ENCODE measurements at places on chromosomes 11 and 22.

DNA sequence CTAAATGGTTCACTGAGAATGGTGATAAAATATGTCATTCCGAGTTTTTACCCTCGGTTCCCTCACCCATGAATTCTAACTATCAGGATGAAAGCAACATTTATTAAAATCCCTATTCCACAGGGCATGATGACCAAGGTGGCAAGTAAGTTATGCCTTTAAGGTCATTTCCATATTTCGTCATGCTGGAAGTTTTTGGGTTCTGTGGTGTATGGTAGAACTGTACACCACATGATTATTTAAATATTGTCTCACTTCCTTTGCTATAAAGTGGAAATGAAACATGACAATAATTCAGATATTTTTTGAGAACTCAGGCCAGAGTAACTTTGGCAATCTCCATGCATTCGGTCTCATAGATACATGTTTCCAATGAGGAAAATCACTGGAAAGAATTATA is 68.5 kb upstream of the CARD18 start:
- no peak for DNase-seq

- no peak for DNase-seq
Observed at GRCh38 chr11:58497951-58498350, 10.0 kb downstream of the OR5B21 start.

- DNase-seq: peak; percentile 81
Observed at GRCh38 chr22:49767355-49768062, 60.2 kb downstream of the BRD1 start.

DNA sequence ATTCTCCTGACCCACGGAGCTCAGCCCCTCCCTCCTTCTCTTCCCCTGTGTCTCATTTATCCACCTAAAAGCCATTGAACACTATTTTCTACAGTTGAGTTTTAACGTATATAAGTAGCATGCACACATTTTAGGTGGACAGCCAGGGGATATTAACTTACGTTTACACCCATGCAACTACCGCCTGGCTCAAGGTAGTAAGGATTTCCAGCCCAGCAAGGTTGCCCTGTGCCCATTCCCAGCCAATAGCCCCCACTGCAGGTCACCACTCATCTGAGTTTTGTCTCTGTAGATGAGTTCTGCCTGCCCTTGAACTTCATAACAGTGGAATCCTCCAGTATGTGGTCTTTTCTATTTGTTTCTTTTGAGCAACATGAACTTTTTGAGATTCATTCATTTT is 65.4 kb downstream of the SMIM38 start:
- no peak for DNase-seq

DNA sequence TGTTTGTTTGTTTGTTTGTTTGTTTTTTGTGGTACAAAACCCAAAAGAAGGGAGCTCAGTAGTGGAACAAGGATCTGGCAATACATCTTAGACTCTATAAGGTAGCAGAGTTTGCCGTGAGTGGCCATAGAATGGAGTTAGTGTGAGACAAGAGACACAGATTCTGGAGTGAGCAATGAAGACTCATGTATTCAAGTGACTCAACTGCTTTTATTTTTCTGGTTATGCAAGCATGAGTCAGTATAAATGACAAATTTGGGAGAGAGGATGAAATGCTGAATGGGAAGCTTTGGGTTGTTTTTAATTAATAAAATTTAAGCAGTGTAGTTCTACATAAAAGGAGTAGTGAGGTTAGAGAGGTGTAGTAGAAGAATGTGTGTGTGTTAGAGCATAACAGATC is 143.6 kb upstream of the ANO5 start:
- DNase-seq: no peak

- no peak for DNase-seq
Observed at GRCh38 chr11:109112821-109113280, 309.1 kb upstream of the C11orf87 start.

DNA sequence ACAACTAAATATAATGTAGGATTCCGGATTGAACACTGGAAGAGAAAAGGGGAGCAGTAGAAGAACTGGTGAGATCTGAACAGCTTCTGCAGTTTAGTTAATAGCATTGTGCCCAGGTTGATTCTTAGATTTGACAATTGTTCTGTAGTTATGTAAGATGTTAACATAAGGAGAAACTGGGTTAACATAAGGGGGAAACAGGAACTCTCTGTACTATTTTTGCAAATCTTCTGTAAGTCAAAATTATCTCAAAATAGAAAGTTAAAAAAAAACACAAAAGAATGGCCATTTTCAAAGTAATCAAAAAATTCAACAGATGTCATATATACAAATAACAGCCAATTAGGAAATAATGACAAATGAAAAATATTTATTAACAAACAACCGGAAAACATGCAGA is 18.7 kb upstream of the LRP5 start:
- no peak for DNase-seq

DNA sequence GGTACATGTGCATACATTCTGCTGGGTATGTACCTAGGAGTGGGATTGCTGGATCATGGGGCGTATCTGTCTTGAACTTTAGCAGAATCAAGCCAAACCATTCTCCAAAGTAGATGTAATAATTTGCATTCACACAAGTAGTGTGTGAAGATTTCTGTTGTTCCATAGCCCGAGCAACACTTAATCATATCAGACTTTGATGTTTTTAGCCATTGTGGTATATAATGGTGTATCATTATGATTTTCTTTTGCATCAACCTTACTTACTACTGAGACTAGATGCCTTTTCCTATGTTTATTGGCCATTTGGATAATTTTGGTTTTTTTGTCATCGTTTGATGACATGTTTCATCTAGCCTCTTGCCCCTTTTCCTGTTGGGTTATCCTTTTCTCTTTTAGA is 72.0 kb upstream of the TNRC6B start:
- no peak for DNase-seq

- no peak for DNase-seq
Observed at GRCh38 chr11:68750195-68751003, 921 bp downstream of the TESMIN start.

DNA sequence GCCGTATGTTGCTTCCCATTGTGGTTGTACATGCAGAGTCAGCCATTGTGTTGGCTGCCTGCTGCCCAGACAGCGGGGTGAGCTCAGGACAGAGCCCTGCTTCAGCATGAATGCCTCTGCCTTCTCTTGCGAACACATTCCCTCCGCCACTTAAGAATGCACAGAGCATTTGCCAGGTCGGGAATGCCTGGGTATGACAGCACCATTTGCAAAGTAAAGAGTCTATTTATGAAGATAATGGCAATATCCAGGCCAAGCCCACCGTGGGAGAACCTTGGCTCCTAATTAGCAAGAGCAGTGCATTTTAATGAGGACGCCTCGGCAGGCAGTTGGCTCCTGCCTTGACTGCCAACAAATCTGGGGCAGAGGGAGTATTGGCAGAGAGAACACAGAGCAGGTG is 62.5 kb upstream of the SORL1 start:
- no peak for DNase-seq

DNA sequence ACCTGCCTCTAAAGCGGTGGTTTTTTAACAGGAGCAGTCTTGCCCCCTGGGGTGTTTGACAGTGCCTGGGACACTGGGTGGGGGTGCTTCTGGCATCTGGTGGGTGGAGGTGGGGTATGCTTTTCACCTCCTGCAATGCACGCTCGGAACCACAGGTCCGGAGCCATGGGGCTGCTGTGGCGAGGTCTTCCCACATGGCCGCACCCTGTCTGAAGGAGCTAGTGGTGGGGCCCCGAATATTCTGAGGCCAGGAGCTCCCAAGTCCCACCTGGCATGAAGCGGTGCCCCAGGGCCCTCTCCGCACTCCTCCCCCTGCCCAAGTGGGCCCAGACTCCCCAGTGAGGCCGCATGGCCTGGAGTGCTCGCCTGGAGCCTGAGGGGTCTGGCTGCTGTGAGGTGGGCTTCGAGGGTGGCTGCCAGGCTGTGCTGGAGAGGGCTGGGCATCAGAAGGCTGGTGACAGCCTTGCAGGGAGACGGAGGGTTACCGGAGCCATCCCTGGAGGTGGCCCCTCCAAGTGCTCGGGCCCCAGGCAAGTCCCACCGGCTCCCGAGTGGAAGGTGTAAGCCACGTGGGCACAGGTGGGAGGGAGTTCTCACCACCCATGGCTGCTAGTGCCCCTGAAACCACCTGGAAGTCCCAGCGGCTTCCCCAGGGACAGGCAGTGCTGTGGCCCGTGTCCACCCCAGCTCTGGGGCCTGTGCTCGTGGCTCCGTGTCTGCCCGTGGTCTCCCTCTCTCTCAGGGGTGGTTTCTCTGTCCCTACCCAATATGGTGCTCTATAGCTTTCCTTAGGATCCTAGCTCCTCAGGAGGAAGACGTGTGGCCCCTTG is 15.1 kb downstream of the TBX1 start:
- no peak for DNase-seq

DNA sequence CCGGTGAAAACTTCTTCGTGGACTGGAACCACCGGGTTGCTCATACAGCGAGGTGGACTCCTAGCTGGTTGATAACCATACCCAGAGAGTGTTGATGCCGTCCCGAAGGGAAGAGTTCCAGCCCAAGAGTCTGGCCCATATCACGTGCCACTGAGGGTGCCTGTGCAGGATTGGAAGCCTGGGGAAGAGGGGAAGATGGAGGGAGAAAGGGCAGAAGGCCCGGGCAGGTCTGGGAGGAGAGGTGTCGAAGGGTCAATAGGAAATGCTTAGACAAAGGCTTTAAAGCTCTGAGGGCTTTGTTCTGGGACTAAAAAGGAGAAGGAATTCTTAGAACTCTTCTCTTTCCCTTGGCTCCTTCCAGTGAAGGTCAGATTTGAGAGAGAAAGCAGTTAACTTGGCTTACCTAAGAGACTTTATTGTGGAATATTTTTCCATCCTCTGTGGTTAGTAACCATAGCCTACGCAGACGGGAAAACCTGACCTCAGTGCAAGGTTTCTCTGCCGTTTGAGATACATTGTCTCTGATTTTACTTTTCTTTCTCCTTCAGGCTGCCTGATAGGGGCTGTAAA is 70.5 kb downstream of the JAM3 start:
- no peak for DNase-seq

GRCh38 chr22:45971408-45972028 is 5.4 kb downstream of the WNT7B start:
- DNase-seq: peak; percentile 27

DNA sequence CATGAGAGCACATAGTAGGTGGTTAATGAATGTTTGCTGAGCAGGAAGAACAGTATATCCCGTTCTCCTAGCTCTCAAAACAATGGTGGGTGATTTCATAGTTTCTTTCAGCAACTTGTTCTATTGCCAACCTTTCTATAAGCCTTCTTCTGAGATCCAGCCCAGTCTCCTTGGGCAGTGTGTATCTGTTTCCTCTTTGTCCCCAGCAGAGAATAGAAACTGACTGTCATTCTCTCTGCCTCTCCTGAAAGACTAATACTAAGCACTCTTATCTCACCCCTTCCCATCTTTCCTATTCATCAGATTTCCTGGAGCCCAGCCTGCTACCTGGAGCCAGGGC is 272.9 kb downstream of the ST3GAL4 start:
- no peak for DNase-seq

GRCh38 chr11:74121804-74122203 is 49.0 kb downstream of the C2CD3 start:
- DNase-seq: no peak

- no peak for DNase-seq
Observed at GRCh38 chr11:61874853-61875252, 16.5 kb downstream of the FADS3 start.

DNA sequence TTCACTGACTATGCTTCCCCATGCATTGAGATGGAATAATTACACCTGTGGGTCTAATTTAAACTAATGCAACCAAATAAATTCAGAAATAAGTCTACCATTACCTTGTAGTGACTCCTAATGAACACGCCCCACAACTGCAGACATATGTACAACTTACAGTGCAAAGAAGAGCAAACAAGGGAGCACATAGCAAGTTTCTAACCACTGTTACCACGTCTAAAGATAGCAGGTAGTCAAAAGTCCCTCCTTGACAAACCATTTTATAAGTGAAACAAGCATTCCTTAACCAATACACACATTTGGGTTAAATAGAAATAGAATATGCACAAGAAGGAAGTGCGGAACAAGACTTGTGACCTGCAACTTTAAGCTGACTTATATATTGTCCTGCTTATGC is 20.6 kb downstream of the PHF21A start:
- peak; percentile 18 for DNase-seq

- DNase-seq: no peak
Observed at GRCh38 chr11:57903441-57904123, 120.1 kb upstream of the OR9Q1 start.

- DNase-seq: peak; percentile 63
Observed at GRCh38 chr11:3859373-3859881, 4.0 kb downstream of the STIM1 start.

DNA sequence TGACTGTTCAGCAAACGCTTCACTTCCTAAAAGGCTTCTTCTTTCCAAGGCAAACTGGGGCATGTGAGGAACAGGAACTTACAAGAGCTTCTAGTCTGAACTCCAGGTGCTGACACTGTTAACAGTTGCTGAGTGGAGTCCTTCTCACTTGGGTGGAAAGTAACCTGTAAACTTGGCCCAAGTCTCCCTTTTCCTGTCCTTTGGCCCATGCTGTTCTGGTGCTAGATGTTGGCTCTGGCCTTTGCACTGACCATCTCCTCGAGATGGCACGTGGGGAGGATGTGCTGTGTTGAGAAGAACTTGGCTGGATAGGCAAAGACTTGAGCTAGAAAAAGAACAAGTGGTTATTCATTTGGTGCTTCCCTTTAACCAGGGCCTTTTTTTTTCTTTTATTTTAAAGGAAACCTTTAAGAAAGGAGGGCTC is 53.6 kb downstream of the PTPRJ start:
- DNase-seq: no peak

DNA sequence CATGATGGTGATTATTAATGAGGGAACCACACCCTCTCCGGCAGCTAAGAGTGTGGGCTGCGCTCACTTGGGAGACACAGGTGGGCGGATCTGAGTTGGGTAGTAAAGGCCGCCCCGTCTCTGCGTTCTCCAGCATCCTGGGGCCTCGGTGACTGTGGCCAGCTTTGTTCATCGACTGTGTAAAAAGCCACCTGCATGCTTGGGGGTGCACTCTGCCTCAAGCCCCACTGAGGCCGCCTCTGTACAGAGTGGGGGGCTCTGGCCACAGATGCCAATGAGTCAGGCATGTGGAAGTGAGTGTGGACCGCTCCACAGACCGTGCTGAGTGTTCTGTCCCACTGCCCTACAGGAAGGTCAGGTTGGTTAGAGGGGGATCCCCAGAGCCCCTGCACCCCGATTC is 192.7 kb downstream of the SHANK2 start:
- no peak for DNase-seq

DNA sequence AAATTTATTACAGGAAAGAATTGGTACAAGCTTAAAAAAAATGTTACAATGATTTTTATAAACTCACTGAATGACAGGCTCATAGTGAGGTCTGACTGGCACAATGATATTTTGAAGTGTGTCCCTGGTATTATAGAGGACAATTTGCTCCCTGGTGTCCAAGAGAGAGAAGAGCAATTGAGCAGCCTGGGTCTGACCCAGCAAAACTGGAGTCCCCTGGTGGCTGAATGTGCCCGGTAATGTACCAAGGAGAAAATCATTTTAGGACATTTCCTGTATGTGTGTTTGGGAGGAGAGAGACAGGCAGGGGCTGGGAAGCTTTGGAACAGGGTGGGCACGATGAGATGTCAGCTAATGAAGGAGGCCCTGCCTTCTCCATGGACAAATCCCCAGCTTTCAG is 125.3 kb downstream of the APOL5 start:
- peak; percentile 16 for DNase-seq

GRCh38 chr11:127898422-127899365 is 688.7 kb downstream of the ETS1 start:
- DNase-seq: no peak
